ENCODE measurements at places on chromosomes 2 and 18. TPM values are rescaled to one million over a fixed set of nuclear protein-coding genes. Genes with fewer than 3 reads are reported as not detected.

GRCh38 chr2:216426938-216427337 lies 14.7 kb downstream of the SMARCAL1 start:
- no peak for DNase-seq

- DNase-seq: peak; percentile 63
These were observed 45.3 kb downstream of the IMPA2 start for GRCh38 chr18:12026562-12026961.

DNA sequence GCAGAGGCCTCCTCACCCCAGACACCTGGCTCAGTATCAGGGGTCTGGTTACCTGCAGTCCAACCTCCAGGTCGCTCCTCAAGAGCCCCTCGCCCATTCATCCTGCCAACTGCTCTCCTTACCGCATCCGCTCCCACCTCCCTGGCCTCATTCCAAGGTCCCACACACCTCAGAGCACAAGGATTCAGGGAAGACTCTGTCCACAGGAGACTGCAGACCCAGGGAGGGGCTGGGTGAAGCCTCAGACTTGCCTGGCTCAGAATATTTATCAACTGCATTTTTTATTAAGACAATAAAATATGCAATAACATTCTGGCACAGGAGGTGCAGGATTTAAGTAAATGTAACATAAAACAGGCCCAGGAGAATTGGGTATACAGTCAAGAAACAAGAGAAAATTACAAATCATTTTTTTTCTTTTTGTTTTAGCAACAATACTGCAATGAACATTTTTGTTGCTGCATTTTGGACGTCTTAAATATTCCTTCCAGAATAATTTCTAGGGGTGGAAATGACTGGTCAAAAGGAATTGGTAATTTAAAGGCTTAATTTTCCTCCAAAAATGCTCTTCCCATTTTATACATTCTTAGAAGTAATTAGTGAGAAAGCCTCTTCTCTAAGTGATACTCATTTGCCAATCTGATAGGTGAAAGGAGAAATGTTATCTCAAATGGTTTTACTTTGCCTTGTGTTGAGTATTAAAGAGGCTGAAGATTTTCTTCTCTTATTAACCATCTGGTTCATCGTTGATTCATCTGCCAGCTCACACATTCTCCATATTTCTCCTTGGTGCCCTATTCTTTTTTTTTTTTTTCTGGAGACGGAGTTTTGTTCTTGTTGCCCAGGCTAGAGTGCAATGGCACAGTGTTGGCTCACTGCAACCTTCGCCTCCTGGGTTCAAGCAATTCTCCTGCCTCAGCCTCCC lies 42.5 kb downstream of the TEX44 start:
- peak; percentile 31 for DNase-seq

DNA sequence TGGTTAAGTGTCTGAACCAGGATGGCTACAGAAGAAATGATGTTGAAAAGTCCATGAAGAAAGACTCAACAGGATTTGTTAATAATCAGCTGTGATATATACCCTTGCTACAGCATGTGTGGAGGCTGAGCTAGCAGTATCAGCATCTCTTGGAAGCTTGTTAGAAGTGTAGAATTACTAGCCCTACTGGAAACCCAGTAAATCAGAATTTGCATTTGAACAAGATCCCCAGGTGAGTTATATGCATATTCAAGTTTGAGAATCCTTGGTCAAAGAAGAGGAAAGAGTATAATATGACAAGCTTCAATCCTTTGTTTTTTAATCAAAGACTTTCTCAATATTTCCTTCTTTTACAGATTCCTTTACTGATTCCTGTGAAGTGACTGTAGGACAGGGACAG lies 109.0 kb upstream of the KCNJ3 start:
- no peak for DNase-seq

DNA sequence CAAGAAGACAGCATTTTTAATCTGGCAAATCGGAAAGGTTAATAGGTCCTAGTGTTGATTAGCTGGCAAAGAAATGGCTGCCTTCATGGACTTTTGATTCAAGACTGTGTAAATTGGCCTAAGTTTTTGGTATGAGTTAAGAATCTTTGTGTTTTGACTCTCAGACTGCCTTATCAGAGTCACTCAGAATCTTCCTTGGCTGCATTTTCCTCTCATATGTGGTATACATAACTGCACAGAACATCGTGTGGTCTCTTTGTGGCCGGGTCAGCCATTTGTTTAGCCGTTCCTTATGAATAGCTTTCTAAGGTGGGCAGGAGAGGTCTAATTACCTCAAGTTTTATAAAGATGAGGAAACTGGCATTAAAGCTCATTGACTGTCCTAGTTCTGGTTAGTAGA lies 30.1 kb downstream of the CAB39 start:
- no peak for DNase-seq

DNA sequence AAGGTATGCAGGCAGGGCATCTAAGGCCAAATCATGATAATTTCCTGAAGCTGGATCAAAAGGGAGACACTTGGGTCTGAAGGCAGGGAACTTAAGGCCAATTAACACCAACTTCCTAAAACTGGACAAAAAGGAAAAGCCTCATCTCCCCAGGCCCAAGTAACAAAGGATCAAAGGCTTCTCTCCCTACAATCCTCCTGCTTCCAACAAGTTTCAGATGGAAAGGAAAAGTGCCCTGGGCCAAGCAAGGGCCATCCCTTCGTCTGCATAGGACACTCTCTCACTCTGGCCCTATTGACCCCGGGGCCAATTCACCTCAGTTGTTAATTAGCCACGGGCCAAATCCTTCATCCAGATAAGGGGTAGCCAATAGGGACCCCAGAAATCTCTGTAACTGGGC lies 1335.8 kb upstream of the CDH2 start:
- no peak for DNase-seq

DNA sequence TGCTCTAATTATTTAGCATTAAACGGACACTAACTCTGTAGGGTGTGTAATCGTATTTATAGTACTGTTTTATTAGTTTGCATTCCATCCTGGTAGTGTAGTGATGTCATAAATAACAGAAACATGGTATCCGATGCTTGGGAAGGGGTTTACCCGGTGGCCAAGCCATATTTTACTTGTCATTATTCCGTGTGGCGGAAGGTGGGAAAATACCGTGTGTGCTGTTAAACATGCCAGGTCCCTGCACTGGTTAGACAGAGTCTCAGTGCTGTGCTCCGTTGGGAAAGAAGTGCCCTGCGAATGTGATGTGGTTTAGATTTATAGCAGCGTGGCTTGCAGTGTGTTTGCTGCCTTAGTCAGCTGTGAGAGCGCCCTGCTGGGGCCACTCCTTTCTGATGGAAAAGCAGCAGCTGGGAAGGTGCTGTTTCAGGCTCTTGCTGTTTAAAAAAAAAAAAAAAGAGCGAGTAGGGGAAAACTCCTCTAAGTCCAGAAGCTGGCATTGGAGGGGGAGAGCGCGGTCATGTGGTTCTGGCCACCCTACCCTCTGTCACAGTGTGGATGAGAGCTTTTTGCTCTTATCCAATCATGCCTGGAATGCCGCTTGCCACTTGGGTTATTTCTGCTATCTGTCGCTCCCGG lies 211.0 kb downstream of the NEDD4L start:
- DNase-seq: no peak

Gene ANKRD29
- total RNA-seq: 4.3 TPM

Gene NT5C1B
- not detected for total RNA-seq
